ENCODE measurements at places on chromosomes 7 and 10.

GRCh38 chr7:97021747-97022490 lies 2.7 kb downstream of the DLX5 start:
- DNase-seq, result no peak

GRCh38 chr10:63712717-63713115 lies 191.5 kb downstream of the REEP3 start:
- no peak for DNase-seq

DNA sequence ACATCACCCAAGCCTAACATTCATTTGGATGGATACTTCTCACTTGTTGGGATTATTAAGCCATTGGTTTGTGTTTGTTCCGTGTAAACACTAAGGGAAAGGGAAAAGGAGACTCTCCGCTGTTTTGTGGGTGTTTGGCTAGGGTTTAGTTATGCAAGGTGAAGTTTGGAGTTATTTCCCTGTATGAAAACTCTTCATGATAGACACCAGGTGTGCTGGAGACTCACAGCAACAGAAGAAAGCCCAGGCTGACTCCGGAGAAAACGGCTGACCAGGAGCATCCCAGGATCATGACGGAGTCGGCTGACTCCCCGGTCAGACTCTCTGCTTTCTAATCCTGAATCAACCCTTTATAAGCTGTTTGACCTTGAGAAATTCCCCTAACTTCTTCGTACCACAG lies 94.1 kb upstream of the KLF6 start:
- no peak for DNase-seq

DNA sequence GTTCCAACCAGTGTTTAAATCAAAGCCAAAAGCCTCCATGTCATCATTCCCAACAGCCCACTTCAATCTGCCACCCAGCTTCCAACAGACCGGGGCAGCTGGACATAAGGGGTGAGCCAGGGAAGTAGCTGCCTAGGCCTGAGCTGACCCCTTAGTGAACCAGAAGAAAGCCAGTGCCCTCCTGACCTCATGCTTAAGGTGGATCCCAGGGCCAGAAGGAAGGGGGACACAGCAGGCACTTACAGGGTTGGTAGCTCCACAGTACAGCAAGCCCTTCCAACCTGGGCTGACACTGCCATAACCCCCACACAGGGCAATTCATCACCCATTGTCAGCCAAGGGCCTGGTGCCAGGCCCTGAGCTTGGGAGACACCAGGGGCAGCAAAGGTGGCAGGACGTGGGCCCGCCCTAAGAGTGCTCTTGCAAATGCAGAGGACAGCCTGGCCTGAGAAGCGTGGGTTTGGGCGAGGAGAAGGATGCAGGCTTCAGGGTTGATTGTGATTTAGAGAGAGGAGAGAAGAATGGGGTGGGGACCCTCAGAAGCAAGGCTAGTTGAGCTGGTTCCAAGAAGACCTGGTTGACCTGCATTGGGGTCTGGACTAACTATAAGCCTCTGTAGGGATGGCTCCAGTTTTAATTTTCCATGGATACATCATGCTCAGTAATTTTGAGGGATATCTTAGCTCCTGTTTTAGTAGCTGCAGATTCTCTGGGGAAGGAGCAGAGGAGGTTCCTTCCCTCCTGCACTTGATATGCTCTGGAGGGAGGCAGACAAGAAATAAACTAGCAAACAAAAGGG lies 3.1 kb upstream of the CYP26A1 start:
- no peak for DNase-seq

DNA sequence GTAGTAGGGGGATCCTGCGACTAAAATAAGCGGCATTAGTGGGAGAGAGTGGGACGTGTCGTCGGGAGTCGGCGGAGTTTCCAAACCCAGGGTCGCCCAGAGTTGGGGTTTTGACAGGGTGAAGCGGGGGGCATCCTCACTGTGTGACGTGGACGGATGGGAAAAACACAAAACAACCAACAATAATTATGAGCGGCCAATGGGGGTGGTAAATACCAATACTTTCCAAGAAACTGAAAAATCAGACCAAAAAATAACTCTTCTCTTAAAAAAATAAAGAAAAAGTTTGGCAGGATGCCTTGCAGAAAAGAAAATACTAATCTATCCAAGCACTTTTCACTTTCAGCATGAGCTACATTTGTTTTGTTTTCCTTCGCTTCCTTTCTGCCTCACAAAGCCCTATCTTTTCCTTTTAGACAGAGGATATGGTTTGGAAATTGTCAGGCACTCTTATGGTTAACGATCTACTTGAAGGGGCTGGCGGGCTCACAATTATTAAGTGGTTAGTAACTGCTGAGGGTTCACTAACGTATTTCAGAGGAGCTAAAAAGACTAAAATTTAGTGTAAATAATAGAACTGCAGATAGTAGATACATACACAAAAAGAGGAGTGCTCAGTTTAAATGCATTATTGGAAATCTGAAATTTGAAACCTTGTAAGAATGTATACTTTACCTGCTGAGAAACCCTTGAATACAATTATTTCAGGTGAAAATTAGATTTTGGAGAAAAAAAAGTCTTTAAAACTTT lies 802 bp upstream of the CDK6 start:
- no peak for DNase-seq

DNA sequence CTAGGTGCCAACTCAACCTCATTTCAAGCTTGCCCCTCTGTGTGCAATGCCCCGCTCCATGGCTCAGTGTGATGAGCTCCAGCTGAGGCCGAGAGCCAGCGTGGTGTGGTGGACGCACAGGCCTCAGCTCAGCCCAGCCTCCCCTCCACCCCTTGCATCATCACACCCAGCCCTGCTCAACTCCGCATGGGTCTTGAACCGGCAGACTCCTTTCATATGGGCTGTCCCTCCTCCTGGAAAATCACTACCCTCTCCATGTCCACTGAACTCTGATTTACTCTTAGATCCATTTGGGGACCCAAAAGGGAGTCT lies 16.6 kb upstream of the SLC18A3 start:
- DNase-seq, result no peak

GRCh38 chr10:126156012-126156411 lies 232.3 kb downstream of the ADAM12 start:
- no peak for DNase-seq

DNA sequence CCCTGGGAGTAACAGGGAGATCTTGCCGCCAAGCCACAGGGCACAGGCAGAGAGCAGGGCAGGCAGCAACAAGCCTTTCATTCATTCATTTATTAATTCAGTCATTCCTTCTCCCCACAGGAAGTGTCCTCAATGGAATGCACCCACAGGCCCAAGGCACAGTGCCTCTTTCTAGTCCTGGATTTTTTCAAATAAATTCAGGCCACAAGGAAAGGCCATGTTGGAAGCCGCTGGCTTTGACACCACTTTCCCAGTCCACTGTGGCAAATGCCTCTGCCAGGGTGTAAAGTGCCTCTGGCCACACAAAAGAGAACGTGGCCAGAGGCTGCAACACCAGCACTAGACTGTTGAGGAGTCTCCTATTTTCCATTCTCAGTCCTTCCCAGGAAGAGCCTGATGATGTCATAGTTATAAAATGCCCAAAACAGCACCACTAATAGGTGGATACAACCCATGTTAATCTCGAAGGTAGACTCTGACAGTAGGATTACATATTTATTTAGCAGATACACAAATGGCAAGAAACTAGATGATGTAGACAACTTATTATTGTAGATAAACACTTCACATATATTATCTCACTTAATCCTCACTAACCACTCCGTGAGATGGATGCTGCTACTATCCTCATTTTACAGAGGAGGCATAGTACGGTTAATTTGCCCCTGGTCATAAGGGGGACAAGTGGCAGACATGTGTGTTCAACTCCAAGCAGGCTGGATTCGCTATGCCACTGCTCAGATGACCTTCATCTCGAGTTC lies 5.5 kb downstream of the JAZF1 start:
- no peak for DNase-seq

GRCh38 chr10:22086730-22087401 lies 83.3 kb upstream of the DNAJC1 start:
- no peak for DNase-seq

GRCh38 chr7:90334193-90334843 lies 12.2 kb upstream of the GTPBP10 start:
- no peak for DNase-seq

DNA sequence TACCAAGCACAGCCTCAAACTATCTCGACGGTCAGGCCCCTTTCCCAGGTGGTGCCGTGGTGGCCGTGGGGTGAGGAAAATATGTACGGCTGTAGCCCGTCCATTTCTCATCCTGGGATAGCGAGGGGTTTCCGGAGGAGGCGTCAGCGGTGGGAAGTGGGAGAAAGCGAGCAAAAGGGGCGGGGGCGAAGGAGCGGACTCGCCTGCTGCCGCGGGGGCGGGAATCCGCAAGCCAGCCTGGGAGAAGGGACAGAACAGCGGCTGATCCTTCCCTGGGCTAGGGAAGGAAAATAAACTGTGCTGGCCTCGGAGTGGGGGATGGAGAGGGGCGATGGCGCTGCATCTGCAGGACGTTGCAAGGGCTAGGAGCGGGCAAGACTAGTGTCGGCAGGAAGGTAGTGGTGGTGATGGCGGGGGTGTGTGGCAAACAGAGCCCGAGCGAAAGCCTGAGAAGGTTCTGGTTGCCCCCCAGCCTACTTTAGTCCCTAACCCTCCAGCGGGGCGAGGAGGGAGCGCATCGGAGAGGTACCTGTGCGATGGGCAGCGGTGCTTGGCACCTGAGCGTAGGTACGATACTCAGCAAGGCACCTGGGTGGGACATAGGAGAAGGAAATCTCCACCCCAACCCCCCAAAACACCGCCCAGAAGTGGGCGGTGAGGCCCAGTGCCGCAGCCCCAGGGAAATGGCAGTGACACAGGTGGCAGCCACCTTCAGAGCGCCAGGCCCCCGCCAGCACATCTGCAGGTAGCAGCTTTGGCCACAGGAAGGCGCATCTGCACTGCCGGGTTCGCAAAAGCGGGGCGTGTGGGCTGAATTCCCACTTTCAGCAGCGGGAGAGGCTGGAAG lies 49.9 kb upstream of the STEAP1B start:
- DNase-seq, result no peak

DNA sequence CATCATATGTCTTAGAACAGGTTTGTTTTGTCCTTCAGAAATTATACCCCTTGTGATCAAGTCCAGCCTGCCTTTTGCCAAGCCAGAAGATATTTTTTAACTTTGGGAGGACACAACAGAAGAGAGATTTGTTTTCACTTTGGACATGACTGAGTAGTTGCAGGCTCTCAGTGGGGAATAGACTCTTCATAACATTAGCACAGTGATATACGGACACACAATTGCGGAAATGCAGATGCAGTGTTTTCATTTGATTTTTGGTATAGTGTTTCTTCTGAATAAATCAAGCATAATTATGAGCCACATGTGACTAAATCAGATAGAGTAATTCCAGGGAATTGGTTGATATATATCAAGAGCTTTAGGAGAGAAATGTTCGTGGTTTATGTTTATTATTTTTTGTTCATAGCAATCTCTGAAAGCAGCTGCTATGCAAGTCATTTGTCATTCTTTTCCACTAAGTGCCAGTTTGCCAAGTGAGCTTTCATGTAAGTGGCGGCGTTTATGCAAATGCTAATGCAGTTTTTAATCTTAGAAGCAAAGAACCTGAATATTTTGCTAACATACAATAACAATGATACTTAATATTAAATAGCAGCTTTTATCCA lies 69.6 kb upstream of the HDAC9 start:
- no peak for DNase-seq

DNA sequence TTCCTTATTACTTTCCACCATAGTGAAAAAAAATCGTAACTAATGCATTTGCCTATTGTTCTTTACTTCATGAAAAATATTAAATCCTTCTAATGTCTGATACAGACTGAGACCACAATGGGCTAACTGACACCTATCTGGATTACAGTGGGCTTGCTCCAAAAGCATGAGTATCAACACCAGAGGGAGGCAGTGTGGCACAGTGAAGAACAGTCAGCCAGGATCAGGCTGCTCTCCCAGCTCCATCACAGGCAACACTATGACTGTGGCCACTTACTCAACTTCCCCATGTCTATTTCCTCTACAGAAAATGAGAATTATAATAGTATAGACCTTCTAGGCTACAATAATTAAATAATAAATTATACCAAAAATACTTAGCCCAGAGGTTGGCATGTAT lies 97.2 kb downstream of the SLC25A13 start:
- DNase-seq, result no peak

- no peak for DNase-seq
Observed at GRCh38 chr10:69847458-69847857, 45.8 kb downstream of the COL13A1 start.

Data from T-cell (primary cell).